ENCODE measurements at places on chromosomes 4 and X.

DNA sequence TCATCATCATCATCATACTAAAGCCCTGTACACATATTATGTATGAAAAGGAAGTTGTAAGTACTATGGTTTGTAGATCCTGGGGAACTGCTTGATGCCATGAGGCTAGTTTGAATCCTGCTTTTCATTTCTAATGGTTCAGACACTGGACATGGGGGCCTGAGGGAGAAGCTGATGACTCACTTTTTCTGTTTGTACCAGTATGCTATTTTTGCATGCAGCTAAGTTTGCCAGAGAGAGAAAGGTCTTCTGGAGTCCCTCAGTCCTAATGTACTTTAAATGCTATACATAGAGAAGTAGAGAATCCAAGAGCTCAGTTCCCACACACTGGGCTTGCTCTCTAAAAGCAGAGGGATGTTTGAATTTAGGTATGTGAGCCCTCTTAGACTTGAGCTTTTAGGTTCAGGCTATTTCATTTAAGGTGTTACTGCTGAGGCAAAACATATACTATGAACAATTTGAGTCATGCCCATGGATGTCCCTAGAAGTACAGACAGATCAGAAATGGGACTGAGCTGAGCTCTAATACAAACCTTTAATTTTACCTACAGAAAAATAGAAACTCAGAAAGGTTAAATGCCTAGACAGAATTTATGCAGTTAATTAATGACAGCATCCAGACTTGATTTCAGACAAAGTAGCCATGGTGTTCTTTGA lies 17.6 kb upstream of the HS3ST1 start:
- no peak for DNase-seq

DNA sequence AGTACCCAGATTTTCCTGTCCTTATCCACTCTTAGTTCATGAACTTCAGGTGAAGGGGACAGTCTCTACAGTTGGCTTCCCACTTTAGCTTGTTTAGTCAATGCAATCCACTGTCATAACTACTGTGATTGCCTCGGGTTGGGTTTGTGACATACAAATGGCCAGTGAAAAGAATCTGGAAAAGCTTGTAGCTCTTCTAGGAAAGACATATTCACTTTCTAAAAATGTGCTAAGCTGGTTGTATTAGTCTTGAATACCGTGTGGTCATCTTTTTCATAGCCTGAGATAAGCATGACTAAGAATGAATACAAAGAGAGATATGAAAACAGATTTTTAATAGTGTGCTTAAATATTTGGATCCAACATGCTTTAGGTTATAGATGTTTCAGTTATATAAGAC lies 1443.5 kb upstream of the IGFBP7 start:
- no peak for DNase-seq

GRCh38 chrX:51440365-51440764 lies 56.0 kb downstream of the NUDT11 start:
- DNase-seq, result no peak

DNA sequence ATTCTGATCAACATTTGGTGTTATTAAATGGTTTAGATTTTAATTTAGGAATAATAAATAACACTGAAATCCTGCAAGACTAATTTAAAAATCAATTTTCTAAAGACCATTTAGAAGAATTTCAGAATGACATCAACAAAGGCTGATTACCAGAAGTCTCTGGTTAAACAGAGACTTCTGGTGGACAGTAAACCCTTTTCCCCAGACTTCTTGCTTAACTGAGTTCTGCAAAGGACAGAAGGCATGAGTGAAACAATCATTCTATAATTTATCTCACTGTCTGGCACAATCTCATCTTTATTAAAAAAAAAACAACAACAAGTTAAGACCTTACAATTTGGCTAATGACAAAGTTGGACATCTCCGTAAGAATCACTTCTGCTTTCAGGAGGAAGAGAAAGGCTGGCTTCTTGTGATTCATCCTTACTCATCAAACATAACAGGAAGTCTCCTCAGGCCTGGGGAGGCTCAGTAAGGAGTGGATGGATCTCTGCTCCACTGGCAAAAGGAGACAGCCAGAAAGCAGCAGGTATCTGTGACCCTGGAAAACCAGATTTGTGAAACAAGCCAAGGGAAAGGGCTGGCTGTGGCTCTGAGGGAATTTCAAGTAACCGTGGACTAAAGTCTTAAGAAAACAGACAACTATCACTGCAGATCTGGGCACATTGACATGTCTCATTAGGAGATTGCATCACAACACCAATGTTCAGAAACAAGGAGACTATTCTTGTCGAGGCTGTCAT lies 908 bp upstream of the TLR6 start:
- no peak for DNase-seq

GRCh38 chrX:370244-370962 lies 16.3 kb downstream of the PPP2R3B start:
- no peak for DNase-seq

- DNase-seq, result no peak
Observed at GRCh38 chrX:9859711-9860555, 73.7 kb downstream of the SHROOM2 start.

DNA sequence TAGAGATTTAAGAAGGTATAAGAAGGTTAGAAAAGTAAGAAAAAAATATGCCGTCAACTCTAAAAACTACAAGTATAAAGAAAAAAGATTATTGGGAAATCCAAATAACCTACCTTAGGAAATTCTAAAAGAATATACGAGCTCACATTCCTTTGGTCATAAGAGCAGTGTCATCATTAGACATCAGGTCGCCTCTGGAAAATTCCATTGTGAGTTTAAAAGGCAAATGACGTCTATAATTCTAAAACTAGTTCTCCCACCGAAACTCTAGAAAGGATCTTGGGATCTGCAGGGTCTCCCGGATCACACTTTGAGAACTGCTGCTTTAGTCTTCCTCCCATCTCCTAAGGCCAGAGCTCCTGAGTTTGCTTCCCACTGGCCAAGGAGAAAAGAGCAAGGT lies 518 bp upstream of the SAT1 start:
- no peak for DNase-seq

Measured in posterior cingulate gyrus (tissue), 11 donors.